Activated CD4-positive, alpha-beta T cell treated with anti-CD3 and anti-CD28 coated beads for 24 hours (primary cell): ENCODE measurements at places on chromosomes 2 and 18.

DNA sequence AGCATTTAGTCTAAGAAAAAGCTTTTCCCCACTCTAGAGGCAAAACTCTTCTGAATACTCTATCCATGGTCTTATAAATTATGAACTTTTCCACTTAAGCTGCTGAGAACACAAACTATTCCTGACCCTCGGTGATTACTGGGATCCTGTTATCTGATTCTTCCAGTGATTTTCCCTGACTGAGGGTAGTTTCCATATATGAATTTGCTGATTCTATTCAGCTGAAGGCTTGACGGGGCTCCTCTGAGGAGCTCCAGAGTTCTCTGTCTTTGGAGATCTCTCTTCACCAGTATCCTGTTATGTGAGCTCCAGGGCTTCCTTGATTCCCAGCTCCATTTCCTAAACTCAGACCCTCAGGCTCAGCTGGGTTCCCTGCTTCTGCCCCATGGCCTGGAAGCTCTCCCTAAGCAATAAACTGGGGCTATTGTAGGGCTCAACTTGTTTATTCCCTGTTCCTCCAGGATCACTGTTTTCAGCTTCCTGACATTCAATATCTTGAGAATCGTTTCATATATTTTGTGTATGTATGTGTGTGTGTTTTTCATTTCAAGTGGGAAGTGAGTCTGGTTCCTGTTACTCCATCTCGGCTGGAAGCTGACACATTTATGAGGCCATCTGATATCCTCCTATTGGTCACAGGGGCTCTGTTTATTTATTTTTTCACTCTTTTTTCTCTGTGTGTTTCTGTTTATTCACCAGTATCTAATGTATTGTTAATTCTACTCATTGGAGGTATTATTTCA lies 78.2 kb downstream of the ARHGAP28 start:
- no peak for DNase-seq

DNA sequence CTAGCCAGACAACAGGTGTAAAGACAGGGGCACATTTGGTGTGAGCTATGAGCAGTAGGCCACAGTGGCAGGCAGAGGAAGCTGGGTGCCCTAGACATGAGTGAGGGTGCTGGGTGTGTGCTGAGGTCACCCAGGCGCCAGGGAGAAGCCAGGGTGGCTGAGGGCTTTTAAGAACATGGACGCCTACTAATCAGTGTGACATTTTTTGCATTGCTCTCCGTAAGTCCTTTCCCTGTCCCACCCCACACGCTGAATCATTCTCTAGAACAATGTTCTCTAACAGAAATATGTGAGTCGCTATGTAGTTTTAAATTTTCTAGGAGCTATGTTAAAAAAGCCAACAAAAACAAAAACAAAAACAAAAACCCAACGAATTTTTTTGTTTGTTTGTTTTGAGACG lies 204.5 kb upstream of the REV1 start:
- no peak for DNase-seq

DNA sequence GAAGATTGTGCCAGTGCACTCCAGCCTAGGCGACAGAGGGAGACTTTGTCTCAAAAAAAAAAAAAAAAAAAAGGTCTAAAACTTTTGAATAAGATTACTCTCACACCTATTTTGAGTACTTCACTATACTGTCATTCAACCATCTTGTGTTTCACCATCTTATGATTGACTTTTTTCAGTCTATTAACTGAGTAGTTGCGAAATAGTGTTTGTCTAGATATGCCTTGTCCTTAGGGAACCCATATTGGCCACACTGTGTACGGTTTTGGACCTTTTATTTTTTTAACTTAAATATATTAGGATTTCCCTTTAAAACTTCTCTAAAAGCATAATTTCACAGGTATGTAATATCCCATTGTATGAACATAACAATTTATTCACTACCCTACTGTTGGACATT lies 72.3 kb downstream of the ALMS1 start:
- DNase-seq = no peak

- DNase-seq = no peak
Observed at GRCh38 chr18:25109484-25109883, 242.5 kb downstream of the ZNF521 start.

- no peak for DNase-seq
Observed at GRCh38 chr2:95185197-95185596, 19.6 kb downstream of the ZNF2 start.

GRCh38 chr2:237859533-237860272 lies at the start of gene RAMP1:
TSS of gene RAMP1 (plus strand) at chr2:237859623. CDS start at chr2:237859676, 53 bp downstream.
- no peak for DNase-seq

DNA sequence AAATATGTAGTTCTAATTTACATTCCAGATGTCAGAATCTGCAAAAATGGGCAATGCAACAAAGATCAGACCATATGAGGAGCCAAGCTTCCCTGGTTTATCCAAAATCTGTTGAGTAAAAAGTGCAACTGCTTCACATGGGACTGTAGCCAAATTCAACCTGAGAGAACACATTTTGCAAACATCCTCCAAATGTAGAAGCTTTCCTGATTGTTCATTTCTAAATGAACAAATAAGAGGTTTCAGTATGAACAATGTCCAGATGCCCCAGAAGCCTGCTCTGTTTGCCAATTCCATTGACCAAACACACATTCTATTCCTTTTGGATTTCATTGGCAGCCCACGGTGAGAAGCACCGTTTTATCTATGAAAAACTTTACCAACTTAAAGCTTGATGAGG lies 117.9 kb upstream of the OSR1 start:
- no peak for DNase-seq

GRCh38 chr18:66795051-66795450 lies 191.2 kb upstream of the CDH19 start:
- DNase-seq = no peak

DNA sequence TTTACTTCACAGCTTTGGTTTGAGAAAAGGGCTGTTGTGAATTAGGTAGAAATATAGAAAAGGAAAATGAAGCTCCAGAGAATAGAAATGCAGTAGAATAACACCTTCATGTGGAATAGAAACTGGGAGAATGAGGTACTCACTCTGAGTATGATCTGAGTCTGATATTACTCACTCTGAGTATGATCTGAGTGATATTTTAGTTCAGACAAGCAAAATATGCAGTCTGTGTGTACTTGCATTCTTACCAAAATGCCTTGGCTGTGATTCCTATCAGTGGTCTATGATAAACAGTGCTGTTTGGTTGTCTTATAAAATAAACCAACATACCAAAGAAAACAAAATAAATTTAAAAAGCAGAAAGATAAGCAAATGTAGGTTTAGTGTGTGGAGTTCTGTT lies 487.6 kb downstream of the THSD7B start:
- no peak for DNase-seq

- no peak for DNase-seq
Observed at GRCh38 chr2:205750797-205751196, 68.5 kb downstream of the NRP2 start.
